NCI-H524 (cell line): ENCODE measurements at places on chromosomes 7 and 10.

GRCh38 chr10:130179640-130180039 is 43.4 kb downstream of the GLRX3 start:
- DNase-seq = peak; percentile 10

DNA sequence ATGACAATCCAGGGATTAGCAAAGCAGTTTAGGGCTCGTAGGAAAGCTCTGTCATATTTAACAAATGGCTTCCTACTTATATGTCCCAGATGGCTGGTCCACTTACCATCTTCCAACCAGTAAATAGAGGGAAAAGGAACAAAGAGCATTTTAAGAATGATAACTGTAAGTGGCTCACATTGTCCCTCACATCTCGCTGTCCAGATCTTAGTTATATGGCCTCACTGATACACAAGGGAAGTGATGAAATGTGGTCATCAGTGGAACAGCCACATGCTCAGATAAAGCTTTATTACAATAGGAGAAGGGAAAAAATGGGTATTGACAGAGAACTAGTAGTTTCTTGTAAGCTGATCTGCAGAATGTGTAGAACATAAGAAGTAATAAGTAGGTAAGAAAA is 35.8 kb downstream of the IQUB start:
- no peak for DNase-seq

- no peak for DNase-seq
Measured at GRCh38 chr7:2117646-2118045, 115.1 kb downstream of the MAD1L1 start.

- no peak for DNase-seq
Measured at GRCh38 chr7:106448992-106449859, 164.4 kb upstream of the NAMPT start.

- peak; percentile 1 for DNase-seq
Measured at GRCh38 chr7:137209151-137209817, 134.2 kb downstream of the PTN start.

DNA sequence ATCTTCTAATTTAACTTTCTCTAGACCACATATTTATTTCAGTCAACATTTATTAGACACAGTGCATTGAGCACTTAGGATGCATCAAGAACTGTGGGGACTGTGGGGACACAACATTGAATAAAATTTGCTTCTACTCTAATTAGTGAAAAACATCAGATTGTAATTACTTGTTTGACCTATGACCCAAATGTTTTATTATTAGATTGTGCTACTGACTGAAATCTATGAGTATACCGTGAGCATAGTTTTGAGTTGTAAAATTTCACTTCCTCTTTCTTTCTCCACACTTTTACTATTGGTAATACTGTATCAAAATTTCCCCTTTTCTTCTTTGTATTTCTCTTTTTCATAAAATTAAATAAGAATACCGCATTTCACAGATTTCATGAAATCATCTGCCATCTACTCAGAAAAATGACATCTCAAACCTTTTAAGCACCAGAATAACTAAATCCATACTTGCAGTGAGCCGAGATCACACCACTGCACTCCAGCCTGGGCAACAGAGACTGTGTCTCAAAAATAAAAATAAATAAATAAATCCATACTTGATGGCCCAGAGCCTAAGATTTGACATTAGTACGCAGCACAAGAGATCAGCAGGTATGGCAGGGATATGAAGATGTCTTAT is 25.4 kb upstream of the INPP5F start:
- DNase-seq = no peak

- DNase-seq = no peak
Measured at GRCh38 chr10:77763453-77764430, 126.1 kb upstream of the KCNMA1 start.

GRCh38 chr7:27462575-27463270 is 200.0 kb downstream of the HIBADH start:
- DNase-seq = no peak

DNA sequence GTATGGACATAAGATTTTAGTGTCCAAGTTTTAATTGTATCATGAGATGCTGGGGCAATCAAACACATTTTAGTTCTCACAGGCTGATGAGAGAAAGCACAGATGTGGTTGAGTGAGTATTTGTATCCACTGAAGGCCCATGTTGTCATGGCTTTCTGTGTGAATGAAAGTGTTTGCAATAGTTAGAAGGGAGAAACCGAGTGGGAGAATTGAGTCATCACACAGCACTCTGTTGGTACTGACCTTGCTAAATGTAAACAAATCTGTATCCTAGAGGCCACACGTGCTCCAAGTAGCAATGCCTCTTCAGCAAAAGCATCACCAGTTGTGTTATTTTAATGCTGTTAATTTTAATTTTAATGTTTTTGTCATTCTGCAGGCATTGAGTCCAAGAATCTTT is 121.2 kb downstream of the EMX2 start:
- DNase-seq = no peak

GRCh38 chr7:17558558-17559332 is 260.3 kb downstream of the AHR start:
- DNase-seq = no peak
